ENCODE measurements at places on chromosomes 2 and 18.

DNA sequence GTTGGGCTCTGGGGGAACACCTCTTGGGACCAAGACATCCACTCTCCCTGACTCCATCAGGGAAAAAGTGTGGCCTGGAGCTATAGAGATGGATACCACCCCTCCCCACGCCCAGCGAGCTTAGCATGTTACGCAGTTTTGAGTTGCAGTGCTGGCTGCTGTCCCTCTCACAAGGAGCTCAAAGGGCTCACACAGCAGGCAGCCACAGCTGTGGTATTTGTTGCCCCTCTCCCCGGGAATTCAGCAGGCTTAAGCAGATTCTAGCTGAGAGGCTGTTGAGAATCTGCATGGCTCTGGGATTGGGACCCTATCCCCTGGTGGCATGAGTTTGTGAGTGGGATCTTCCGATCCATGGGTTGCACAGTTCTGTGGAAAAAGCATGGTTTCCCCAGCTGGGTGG is 673.1 kb upstream of the FSHR start:
- DNase-seq, result no peak

DNA sequence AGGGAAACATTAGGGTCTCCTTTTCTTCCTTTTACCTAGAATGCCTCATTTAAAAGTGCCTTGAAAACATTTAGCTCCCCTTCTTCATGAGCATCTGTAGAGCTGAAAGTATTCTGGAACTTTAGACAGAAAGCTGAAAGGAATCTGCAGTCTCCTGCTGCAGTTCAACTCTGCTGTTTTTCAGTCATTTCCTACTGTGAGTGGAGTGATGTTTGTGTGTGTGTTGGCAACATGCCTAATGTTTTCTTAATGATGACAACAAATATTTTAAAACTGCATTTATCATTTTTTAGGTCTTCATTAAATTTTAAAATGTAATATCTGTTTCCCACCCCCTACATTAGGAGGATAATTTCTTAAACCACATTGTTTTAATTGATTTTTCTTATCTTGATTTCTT is 66.6 kb downstream of the TWSG1 start:
- no peak for DNase-seq

GRCh38 chr2:226556050-226556449 is 243.6 kb downstream of the IRS1 start:
- no peak for DNase-seq

DNA sequence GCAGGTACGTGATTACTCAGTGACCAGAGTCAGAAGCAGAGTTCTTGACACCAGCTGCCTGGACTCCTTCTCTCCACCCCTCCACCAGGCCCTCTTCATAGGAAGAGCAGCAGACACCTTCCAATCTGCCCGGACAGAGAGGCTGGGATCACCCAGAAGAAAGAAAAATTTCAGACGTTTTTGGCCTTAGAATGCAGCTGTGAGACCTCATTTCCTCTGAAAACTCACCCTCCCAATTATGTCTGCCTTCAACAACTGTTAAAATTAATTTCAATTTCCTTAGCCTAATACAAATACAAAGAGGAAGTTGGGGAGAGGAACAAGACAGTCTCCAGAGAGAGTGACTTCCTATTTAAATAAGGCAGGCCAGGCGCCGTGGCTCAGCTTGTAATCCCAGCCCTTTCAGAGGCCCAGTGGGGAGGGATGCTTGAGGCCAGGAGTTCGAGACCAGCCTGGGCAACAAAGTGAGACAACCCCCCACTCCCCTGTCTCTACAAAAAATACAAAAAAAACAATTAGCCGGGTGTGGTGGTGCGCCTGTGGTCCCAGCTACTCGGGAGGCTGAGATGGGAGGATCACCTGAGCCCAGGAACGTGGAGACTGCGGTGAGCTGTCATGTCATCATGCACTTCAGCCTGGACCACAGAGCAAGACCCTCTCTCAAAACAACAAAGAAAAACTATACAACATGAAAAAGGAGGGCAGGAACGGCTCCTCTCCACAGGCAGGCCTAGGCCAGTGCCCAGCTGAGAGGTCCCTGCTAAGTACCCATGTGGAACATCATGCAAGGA is 1.6 kb downstream of the SLC66A2 start:
- no peak for DNase-seq

DNA sequence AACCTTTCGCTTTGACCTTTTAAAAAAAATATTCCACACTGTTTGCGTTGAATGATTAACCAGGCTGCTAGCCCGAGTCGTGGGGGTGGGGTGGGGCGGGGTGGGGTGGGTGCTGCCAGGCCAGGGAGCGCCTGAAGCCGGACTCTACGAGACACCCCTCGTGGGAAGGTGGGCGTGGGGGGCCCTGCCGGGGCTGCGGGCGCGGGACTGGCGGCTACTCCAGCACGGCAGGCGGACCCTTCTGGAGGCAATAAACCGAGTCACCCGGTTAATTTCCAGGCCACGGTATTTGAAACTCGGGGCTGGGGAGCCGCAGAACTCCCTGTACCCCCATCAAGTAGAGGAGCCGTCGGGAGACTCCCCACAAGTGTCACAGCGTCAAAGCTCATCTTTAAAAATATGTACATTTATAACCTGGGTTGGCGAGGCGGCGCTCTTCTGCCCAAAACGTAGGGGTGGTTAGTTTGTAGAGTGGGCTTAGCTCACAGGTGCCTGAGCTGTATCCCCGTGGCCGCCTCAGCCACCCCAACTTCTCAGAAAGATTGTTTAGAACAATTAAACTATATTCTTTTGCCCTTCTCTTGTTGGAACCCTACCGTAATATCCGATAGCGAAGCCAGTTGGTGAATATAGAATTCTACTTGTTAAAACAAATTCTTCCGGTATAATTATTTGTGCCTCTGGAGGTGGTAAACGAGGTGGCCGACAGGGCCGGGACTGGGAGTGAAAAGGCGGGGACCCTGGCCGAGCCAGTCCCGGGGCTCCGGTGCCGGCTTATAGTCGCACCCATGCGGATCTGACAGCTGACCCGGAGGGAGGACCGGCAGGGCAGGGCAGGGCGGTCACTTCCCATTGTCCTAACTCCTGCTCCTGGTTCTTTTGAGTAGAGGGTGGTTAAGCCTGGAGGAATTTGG is 1.4 kb downstream of the B3GNT2 start:
- peak; percentile 22 for DNase-seq

DNA sequence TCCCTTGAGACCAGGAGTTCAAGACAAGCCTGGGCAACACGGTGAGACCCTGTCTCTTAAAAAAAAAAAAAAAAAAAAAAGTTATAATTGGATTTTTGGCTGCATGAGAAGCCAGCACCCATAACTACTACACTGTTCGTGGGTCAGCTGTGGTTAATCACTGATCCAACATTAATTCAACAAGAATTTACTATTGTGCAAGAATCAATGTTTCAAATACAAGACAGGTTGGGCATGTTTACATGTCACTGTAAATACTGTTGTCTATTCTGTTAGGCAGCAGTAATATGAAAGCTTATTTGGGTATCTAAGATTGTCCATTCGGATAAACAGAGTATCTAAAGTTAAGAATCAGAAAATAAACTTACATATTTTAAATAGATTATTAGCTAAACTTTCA is 62.3 kb downstream of the ESCO1 start:
- no peak for DNase-seq

Measured in LoVo (cell line).